ENCODE measurements at places on chromosomes 3 and 15. TPM values are rescaled to one million over a fixed set of nuclear protein-coding genes. Genes with fewer than 3 reads are reported as not detected.

- DNase-seq = no peak
These were observed 153.3 kb downstream of the ECT2 start for GRCh38 chr3:172903642-172904320.

DNA sequence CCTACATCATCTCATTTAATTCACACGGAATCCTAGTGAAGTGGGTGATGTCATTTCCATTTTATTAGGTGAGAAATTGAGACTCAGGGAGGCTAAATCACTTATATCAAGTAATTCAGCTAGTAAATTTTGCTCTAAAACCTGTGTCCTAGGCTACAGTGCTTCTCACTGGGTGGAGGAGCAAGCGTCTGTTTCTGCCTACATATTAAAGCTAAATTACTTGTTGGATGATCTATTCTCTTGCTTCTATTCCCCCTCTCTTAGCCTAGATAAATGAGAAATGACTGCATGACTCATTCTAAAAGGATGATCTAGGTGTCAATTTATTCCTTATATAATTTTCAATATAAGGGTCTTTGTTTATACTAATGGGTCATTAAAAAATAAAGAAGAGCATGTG is 37.8 kb upstream of the RBP1 start:
- DNase-seq = no peak

- no peak for DNase-seq
These were observed 495.5 kb downstream of the NLGN1 start for GRCh38 chr3:173893066-173893465.

C3orf62 gene
- 10.9 TPM for total RNA-seq

- DNase-seq = no peak
These were observed 769.8 kb downstream of the EPHA3 start for GRCh38 chr3:89877230-89877629.

GRCh38 chr3:11053926-11054503 is 61.5 kb downstream of the SLC6A1 start:
- no peak for DNase-seq

- no peak for DNase-seq
These were observed 3.7 kb upstream of the EFHB start for GRCh38 chr3:19937459-19938294.

SPATA16 gene
- not detected for total RNA-seq

ARPP19 gene
- 172 TPM for total RNA-seq

DNA sequence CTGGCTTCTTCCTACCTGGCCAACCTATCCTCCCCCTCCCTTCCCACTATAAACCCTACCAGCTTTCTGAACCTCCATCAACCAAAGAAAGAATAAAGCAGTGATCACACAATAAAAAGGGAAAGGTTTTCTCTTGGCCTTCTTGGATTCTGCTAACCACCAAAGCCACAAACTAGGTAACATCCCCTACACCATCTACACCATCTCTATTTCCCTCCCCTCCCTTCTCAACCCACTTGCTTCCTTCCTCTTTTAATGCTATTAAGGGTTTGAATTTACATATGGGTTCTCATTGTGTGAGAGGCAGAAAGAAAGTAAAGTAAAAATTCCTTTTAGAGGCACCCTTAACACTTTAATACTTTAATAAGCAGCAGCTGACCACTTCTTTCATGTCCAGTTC is 25.8 kb upstream of the RSL24D1 start:
- DNase-seq = no peak

- DNase-seq = no peak
These were observed 76.2 kb upstream of the C2CD4B start for GRCh38 chr15:62241135-62241770.

GRCh38 chr3:149363053-149363452 is 14.4 kb downstream of the TM4SF1 start:
- DNase-seq = no peak

AVEN gene
- 6.1 TPM for total RNA-seq

IQCH gene
- total RNA-seq = 1.2 TPM

DNA sequence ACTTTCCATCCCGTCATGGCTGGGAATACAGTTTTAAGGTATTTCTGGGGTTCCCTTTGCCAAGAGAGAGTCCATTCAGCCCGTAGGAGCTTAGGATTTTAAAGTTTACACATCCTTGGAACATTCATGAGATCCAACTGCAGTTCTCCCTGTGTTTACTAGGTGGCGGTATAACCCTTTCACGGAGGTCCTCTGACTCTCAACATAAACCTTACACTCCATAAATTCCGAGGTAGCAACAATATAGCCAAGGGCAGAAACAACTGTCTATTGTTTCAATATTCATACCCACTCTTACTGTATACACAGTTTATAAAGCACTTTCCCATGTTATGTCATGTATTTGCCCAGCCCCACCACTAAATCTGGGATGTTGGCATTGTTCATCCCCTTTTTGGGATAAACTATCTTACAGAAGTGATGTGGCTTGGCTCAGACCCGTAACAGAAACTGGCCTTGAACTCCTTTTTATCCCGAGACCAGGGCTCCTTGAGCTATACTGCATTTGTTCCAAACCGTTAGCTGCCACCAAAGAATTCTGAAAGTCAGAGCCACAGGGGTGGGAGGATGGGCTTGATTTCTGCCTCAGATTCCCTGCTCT is 69.2 kb upstream of the COL6A5 start:
- DNase-seq = no peak

- no peak for DNase-seq
These were observed 522 bp downstream of the PDZRN3 start for GRCh38 chr3:73624017-73624820.

DNA sequence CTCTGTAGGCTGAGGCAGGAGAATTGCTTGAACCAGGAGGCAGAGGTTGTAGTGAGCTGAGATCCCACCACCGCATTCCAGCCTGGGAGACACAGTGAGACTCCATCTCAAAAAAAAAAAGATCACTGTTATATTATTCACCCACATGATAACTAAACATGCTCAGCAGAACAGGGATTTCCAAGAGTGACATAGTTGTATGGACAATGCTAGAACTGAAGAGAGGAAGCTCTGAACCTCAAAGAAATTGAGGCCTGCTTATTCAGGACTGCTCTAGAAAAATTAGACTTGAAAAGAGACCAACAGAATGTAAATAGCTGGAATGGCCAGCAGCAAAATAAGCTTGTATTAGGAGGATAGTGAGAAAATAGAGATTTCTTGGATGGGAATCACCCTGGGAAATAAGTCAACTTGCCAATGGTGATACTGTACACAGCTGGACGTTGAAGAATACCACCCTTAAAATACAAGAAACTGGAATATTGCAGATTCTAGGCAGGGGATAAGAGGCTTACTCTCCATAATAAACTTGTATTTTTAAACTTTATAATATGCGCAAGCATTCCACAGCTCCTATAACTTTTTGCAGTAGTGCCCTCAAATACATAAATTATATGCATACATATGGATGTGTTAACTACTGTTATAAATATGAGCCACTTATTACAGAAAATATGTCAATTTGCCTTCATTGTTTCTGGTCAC is 28.2 kb downstream of the PIK3CB start:
- no peak for DNase-seq

GOLGA6L7 gene
- not detected for total RNA-seq

GRCh38 chr15:32746116-32746857 is 28.5 kb downstream of the GREM1 start:
- no peak for DNase-seq

DNA sequence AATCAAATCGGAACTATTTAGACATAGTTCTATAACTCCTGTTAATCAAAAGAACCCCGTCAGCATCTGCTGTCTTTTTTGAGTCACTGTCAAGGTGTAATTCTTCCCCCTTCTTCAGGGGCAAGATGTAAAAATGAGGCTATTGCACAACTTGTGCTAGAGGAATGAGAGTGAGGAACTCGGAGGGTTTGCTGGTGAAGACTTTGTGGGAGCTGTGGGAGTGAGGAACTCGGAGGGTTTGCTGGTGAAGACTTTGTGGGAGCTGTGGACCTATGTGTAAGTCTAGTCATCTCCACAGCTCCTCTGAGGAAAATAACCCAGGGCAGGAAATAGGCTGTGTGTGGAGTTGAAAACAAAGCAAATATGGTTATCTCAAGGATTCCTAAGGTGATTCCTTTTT is 2.5 kb upstream of the CERS3 start:
- DNase-seq = no peak

- DNase-seq = no peak
These were observed 113.2 kb upstream of the ALDH1A3 start for GRCh38 chr15:100766243-100767000.

DNA sequence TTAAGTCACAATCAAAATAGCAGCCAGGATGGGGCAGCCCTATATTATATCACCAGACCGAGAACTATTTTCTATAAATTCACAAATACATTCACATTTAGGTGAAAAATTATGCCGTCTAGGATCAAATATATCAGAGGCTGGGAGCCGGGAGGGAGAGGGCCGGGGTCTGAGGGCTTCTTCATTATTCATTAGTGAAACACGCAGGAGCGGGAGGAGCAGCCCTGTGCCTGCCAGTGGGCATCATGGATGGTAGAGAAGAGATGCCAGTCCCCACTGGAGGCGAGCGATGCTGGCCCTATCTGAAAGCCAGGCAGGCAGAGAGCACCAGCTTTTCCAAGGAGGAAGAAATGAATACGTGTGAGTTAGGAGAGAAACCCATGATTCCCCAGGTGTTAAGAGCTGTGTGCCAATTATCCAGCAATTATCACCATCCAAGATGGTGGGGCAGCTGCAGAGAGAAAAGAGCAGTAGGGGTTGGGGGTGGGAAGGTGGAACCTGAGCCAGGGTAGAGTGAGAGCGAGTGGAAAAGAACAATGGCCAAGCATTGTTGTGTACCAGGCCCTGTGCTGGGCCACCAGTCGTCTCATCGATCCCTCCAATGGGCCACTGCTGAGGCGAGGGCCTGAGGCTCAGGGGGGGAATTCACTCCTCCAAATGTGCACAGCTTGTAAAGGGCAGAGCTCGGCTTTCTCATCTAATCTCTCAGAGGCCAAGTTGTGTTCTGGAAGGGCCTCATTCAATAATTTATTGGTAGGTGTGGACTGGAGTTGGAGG is 261.3 kb upstream of the TLE3 start:
- DNase-seq = no peak

DNA sequence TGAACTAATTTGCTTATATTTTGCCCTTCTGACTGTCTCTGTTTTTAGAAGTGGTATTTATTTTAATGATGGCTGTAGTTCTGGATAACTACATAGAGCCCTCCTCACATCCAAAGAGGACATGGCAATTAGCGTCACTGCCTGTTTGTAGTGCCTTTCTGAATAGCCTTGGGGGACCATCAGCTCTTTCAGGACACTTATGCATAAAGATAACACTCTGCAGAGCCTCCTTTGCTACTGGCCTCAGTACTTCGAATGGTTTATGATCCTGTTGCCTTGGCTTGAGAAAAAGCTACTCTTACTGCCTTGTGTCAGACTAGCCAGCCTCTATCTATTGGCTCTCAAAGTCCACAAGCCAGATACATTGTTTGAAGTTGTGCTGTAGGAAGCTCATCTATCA is 105.4 kb upstream of the SPRED1 start:
- DNase-seq = no peak

DNA sequence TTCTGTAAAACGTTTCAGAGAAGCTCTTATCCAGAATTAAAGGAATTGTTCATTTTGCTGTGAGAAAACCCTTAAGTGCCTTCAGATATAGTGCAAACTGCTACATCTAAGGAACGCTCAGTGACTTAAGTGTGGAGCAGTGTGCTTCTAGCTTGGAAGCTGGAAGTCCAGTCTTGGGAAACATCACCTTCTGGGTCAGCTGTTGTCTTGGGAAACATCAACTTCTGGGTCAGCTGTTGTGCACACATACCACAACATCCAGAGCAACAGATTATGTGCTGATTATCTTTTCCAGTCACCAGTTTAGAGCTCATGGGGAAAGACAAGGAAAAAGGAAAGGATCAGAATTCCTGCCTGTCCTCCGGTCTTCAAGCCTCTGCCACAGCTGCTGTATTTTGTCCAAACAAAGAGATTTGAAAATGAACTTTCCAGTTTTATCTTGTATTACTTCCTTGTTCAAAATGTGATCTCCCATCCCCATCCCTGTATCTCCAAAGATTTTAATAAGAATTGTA is 713.6 kb downstream of the NSUN3 start:
- no peak for DNase-seq

ISL2 gene
- total RNA-seq = not detected

CACNA2D3 gene
- not detected for total RNA-seq

DNA sequence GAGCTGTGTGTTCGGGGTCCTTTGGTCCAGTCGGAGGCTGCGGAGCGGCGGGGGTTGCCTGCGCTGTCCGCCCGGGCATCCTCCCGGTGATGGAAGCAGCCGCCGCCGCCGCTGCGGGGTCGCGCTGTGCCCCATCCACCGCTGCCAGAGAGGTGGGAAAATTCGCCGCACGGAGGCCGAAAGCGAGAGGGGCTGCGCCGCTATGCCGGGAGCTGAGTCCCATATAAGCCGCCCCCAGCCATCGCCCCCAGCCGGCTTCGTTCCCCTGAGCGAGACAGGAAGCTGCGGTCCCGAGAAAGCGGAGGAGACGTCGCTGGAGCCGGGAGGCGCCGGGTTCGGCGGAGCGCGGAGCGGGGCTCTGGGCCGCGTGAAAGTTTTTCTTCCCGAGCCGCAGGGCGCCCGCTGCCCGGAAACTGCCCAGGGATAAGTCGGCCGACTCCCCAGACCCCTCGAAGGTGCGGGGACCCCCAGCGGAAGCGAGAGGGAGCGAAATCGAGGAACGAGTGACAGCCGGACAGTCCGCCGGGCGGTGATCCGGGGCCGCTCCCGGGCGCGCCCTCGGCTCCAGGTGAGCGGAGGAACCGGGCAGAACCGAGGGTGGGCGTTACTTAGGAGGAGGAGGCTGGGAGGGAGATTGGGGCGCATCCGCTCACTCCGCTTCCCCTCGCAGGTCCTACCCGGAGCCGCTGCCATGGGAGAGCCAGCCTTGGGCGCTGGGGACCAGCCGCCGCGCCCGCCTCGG is 574 bp downstream of the CHST2 start:
- peak; percentile 68 for DNase-seq

TWF2 gene
- total RNA-seq = 118 TPM

GRCh38 chr3:115758076-115758763 is 134.9 kb downstream of the GAP43 start:
- no peak for DNase-seq

LPP gene
- total RNA-seq = 49.6 TPM

- DNase-seq = no peak
These were observed 2.8 kb upstream of the RTP2 start for GRCh38 chr3:187705164-187705563.

- no peak for DNase-seq
These were observed 126.0 kb upstream of the PRR20G start for GRCh38 chr3:127413871-127414270.

DNA sequence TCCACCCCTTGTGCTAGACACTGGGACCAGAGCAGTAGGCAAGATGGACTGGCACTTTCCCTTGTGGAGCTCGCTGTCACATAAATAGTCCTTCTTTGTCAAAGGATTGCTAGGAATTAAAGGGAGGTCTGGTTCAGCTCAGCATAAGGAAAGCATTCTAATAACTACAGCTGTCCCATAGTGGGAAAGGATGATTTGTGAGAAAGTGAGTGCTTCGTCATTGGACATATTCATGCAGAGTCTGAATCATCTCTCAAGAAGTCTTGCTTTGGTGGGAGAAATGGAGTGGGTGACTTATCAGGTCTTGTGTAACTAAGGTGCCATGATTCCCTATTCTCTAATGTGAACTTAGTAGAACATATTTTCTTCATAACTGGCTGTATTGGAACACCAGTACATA is 14.7 kb downstream of the PPARG start:
- DNase-seq = no peak

GRCh38 chr15:62946940-62947339 is 95.6 kb upstream of the TPM1 start:
- no peak for DNase-seq

GRCh38 chr3:124346487-124346886 is 354.6 kb upstream of the ROPN1 start:
- DNase-seq = no peak
